ENCODE measurements at places on chromosomes 16 and 17. TPM values are rescaled to one million over a fixed set of nuclear protein-coding genes. Genes with fewer than 3 reads are reported as not detected.

DNA sequence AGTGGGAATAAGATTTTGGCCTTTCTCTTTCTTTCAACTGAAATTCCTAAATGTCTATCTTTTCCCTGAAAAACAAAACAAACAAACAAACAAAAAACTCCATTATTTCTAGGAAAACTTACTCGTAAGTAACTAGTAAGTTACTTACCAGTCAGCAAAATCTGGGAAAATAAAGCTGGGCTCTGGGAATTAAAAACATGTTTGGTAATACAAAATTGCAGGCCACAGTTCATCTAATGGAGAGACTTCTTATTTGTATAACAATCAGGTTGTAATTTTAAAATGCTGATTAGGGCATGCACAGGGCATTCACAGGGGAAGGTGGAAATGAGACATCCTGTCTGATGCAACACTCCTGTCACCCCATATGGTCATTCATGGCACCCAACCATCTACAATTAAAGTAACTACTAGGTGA, 3.8 kb upstream of the WIPI1 start:
- no peak for DNase-seq

GRCh38 chr17:79659376-79659775, 48.5 kb upstream of the RBFOX3 start:
- DNase-seq: no peak

GRCh38 chr17:2815781-2816185, 19.5 kb downstream of the RAP1GAP2 start:
- no peak for DNase-seq

- no peak for DNase-seq
These were observed 7.0 kb downstream of the PHF12 start for GRCh38 chr17:28944343-28944742.

ST6GALNAC1 gene
- 0.38 TPM for polyA plus RNA-seq

DNA sequence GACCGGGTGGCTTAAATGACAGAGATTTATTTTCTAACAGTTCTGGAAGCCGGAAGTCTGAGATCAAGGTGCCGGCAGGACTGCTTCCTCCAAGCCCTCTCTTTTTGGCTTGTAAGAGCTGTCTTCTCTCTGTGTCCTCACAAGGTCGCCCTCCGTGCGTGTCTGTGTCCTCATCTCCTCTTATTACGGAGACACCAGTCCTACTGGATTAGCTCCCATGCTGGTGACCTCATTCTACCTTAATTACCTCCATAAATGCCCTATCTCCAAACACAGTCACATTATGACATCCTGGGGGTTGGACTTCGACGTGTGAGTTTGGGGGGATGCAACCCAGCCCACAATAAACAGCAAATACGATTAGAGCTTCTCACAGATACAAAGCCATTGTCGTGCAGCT, 161.5 kb downstream of the FOXL1 start:
- DNase-seq: no peak

DNA sequence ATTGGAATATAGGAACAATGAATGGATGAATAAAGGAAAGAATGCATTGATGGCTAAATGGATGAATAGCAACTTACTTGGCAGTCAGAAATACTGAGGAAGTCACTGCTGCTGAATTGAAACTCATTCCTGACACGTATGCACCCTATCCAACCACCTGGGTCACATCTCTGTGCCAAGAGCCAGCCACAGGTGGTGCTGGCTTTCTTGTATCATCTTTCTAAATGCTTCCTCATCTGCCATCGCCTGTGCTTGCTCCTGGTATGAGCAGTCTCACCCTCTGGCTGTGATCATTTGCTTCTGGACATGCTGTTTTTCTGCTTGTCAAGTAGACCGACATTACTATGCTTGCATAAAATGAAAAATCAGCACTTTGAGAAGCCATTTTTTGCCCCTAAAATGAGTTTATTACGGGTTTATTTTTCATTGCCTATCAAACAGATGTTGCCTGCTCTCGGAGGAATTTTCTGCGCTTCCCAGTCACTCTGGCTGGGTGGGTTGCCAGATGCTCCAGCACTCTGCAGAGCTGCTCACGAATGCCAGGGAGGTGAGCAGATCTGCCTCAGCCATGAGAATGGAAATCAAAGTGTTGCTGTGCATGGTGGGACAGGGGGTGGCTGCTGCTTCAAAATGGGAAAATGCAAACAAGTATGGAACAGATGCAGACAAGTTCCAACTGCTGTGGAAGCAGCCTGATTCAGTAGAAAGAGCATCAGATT, 1349.6 kb upstream of the CDH8 start:
- DNase-seq: no peak

DNA sequence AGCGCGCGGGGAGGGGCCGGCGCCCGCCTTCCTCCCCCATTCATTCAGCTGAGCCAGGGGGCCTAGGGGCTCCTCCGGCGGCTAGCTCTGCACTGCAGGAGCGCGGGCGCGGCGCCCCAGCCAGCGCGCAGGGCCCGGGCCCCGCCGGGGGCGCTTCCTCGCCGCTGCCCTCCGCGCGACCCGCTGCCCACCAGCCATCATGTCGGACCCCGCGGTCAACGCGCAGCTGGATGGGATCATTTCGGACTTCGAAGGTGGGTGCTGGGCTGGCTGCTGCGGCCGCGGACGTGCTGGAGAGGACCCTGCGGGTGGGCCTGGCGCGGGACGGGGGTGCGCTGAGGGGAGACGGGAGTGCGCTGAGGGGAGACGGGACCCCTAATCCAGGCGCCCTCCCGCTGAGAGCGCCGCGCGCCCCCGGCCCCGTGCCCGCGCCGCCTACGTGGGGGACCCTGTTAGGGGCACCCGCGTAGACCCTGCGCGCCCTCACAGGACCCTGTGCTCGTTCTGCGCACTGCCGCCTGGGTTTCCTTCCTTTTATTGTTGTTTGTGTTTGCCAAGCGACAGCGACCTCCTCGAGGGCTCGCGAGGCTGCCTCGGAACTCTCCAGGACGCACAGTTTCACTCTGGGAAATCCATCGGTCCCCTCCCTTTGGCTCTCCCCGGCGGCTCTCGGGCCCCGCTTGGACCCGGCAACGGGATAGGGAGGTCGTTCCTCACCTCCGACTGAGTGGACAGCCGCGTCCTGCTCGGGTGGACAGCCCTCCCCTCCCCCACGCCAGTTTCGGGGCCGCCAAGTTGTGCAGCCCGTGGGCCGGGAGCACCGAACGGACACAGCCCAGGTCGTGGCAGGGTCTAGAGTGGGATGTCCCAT, 232.8 kb downstream of the SEC14L1 start:
- DNase-seq: no peak

ZMYND15 gene
- polyA plus RNA-seq: 0.40 TPM

DNA sequence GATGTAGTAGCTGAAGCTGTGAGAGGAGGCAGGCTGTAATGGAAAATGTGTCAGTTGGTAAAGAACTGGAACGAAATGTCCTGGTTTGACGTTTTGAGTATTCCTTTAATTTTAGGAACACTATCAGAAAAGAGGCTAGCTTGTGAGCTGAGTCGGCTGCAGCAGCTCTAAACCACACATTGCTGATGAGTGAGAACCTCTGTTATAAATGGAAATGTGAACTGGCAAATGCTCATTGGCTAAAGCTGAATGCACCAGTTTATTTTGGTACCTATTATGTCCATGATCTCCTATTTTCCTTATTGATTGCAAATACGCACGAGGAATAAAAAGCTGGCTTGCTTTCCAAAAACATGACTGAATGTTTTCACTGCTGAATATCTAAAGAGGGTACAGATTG, 11.0 kb upstream of the WIPI1 start:
- no peak for DNase-seq

GRCh38 chr17:45973946-45974859, 24.8 kb upstream of the STH start:
- DNase-seq: no peak

DNA sequence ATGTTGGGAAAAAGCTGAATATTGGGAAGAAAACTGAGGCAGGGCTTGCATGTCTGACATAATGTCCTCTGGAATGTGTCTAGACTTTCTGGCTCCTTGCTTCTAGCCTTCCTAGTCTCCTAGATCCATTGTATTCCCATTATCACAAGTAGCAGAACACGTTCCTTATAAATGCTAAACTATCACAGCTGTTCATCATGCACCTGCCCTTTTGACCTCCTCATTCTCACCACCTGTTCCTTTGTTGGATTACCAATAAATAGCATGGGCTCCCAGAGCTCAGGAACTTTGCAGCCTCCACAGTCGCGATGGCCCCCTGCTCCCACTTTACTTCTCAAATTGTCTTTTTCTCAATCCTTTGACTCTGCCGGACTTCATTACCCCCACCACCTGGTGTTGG, 49.7 kb downstream of the ACSM1 start:
- DNase-seq: no peak

GRCh38 chr17:78257810-78258322, 26.4 kb downstream of the TMEM235 start:
- DNase-seq: no peak

DNA sequence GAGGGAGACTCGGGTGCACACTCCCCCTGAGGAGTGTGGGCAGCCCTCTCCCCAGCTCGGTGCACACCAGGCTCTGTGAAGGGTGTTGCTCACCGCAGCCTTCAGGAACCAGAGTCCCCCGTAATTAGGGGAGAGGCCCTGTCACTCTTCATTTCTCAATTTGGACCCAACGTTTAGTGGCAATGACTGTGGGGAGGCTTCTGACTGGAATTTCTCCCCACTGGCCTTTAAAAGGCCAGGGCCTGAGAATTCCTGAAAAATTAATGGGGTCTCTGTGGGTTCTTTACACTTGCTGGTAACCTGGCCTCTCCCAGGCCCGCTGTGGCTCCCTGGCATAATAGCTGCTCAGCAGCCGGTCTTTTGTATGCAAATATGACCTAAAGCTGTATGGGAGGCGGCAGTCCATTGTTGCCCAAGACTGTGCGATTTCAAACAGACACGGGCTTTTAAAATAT, 209.7 kb downstream of the MSI2 start:
- DNase-seq: no peak

GRCh38 chr16:89034971-89035668, 58.1 kb upstream of the CBFA2T3 start:
- DNase-seq: no peak

- no peak for DNase-seq
These were observed 69.0 kb upstream of the CHMP6 start for GRCh38 chr17:80922580-80923160.

DNA sequence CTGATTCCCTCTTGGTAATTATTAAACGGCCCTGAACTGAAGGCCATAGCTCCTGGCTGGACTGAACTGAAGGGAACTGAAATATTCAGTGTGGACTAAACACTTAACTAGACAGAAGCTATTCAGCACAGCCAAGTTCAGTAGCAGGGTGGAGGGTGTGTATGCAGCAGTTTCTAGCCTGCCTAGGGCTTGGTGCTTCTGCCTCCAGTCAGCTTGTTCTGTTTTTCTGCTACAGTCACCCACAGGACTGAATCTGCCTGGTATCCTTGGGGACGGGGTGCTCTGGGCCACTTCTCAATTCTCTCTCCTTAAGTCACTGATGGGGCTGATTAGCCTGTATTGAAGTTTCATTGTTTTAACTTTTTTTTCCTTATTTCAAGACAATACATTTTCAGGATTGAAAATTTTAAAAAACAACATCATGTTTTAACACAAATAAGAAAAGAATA, 77.1 kb downstream of the WWP2 start:
- DNase-seq: no peak

- DNase-seq: no peak
These were observed 127.9 kb upstream of the MON1B start for GRCh38 chr16:77062878-77063675.

GRCh38 chr16:59214455-59214854, 480.3 kb upstream of the GOT2 start:
- DNase-seq: no peak

DNA sequence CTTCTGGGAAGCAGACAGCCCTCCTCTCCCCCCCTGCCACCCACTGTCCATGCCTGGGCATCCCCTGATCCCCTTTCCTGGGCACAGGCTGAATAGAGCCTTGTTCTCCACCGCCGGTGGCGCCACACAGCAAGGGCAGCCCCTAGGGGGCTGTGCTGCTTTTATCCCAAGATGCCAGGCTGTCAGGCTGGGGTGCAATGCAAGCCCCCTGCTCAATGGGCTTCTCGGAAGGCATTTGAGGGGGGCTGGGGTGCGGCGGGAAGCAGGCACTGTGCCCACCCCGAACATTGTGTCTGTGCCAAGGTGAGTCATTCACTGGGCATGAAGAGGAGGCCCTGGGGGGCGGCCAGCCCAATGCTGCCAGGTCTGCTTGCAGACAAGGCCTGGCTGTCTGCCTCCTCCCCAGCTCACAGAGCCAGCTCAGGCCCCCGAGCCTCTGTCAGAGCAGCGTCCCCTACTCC, 1.5 kb upstream of the GFAP start:
- DNase-seq: no peak

- no peak for DNase-seq
These were observed 48.0 kb downstream of the N4BP1 start for GRCh38 chr16:48561960-48562393.

DNA sequence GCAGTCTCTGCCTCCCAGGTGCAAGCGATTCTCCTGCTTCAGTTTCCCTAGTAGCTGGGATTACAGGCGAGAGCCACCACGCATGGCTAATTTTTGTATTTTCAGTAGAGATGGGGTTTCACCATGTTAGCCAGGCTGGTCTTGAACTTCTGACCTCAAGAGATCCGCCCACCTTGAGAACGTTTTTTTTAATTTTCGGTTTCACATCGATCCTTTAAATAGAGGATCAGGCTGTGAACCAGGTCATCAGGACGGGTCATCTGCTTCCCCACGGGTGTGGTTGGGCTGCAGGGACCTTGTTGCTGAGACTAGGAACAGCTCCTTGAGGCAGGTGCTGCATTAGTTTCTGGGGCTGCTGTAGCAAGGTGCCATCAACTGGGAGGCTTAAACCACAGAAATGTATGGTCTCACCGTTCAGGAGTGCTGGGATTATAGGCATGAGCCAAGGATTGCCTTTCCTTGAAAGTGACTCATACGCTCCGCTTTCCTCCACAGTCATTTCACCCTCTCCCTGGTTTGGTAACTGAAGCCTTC, 7.9 kb upstream of the NAGPA start:
- DNase-seq: no peak

- DNase-seq: no peak
These were observed 25.0 kb downstream of the METTL22 start for GRCh38 chr16:8646326-8647053.

DNA sequence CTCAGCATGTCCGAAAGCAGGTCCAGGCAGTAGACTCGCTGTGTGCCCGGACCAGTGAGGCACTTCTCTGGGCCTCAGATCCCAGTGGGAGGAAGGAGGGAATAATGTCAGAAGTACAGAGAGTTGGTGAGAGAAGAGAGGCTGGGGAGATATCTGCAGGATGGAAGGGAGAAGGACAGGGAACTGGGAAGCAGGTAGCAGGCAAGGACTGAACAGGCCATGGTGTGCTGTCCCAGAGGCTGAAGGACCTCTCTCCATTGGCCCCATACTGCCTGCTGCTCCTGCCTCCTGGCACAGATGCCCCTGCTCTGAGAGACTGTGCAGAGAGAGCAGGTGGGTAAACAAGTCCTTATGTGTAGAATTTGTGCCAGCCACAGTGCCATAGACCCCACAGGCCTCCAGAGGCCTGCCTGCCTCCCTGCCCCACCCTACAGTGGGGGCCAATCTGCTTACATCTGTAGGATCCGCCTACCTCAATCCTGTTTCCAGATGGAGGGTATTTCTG, 34.2 kb upstream of the CRHR1 start:
- no peak for DNase-seq
